Activated T-cell treated with anti-CD3 and anti-CD28 coated beads, Interleukin-2, amount 50 U/mL, for 72 hours (primary cell): ENCODE measurements at places on chromosomes 11 and 22. TPM values are rescaled to one million over a fixed set of nuclear protein-coding genes. Genes with fewer than 3 reads are reported as not detected.

YPEL1 gene
- 4.4 TPM for total RNA-seq

- no peak for DNase-seq
These were observed 1.9 kb downstream of the HTR3B start for GRCh38 chr11:113906516-113906915.

CD3G gene
- 125 TPM for total RNA-seq

- no peak for DNase-seq
These were observed 22.6 kb downstream of the RPL27A start for GRCh38 chr11:8705146-8705545.

DNA sequence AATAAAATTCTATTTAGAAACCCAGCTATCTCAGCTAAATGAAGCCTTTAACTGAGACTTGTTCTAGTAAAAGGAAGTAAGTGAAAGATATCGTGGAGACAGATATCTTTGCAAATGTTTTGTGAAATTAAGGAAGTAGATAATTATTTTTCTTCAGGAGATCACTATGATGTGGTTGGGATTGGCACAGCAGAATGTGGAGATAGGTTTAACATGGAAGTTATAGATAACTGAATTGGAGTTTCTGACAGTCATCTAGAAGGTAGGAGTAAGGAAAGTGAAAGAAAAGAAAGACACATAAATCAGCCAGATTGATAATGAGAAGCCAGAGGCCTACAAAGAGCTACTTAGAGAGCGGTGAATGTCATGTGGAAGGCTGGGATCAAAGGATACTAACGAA lies 4.7 kb upstream of the CASP5 start:
- no peak for DNase-seq

DNA sequence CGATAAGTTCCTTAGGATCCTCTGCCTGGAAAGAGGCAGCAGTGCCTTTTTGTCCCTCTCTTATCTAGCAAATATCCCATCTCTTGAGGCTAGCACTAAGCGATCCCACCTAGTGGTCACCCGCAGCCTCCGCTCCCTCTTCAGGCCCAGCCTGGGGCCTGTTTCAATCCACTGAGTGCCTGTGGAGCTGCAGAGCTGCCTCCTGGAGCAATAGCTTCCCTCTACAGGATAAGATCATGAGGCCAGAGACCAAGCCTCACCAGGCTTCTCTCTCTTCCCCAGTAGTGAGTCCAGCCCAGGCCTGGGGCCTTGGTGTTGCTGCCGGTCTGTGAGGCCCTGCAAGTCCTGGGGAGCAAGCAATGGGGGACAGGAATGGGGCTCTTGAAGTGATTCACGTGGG lies 65.8 kb downstream of the SLC22A12 start:
- no peak for DNase-seq

DNA sequence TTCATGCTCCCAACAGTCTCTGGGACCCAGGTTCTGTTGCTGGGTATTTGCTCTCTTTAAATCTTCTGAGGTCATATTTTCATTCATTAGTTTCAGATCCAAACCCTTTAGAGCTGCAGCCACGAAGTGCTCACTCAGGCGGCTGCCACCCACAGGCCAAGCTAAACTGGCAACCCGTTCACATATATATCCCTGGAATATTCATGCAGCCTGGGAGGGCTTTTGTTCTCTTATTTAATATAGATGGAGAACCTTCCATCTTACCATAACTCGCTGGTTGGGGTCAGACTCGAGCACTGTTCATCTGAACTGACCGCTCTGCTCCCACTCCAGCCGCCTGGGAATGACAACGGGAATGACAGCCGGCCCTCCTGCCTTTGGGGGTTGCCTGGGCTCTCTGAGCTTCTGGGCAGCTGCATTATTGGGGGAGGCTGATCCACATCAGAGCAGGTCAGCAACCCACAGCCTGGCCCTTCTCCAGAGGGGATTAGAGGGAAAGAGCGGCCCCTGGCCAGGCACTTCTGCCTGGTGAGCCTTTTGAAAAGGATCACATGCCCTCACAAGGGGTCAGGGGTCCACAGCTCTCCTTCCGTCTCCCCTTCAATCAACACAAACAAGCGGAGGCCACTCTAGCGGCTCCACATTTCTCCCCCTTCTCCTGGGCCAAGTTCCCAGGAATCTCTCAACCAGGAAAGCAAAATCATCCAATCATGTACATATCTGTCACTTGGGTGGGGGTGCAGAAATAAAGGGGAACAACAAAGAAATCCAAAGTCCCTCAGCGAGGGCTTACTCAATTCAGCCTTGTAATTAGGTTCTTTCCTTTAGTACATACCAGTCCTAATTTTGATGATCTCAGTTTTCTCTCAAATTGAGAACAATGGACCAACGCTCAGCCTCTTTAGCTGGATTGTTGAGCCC lies 11.8 kb downstream of the TMEM184B start:
- no peak for DNase-seq

- DNase-seq: no peak
These were observed 131.4 kb upstream of the UBASH3B start for GRCh38 chr11:122523846-122524805.

DKK3 gene
- total RNA-seq: not detected

GRCh38 chr22:27295040-27295439 lies 506.5 kb downstream of the MN1 start:
- DNase-seq: no peak

MYO7A gene
- 0.29 TPM for total RNA-seq

BAIAP2L2 gene
- total RNA-seq: 1.4 TPM

GRCh38 chr11:1746956-1747752 lies 3.2 kb downstream of the IFITM10 start:
- DNase-seq: no peak

DNA sequence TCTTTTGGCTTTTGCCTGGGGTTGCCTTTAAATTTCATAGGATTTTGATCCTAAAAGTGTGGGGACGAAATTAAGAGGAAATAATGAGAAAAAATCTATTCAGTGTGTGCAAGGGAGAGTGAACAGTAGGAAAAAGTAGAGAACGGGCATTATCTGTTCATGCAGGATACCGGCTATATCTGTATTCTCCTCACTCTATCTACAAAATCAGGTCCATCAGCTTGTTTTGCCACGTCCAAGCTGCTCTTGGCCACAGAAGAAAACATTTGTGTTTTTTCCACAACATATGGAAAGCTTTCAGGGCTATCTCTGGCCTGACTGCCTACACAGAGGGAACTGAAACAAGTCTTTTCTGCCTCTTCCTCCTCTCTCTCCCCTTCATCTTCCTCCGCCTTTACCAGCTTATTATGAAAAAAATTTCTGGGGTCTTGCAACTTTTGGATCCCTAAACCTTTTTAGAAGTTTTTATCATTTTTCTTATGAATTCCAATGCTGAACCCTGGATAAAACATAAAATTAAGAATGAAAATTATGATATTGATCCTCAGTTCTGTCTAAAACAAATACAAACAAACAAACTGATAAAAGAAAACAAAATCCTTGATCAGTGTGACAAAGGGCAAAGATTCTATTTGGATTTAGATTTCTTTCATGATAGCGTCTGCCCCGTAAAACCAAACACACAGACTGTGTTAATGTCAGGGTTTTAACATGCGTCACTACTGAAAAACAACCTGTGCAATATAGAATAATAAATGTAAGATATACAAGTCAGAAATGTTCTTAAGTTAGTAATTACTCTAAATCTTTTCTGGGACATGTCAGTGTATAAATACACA lies 219.7 kb downstream of the CNTN5 start:
- DNase-seq: no peak

DNA sequence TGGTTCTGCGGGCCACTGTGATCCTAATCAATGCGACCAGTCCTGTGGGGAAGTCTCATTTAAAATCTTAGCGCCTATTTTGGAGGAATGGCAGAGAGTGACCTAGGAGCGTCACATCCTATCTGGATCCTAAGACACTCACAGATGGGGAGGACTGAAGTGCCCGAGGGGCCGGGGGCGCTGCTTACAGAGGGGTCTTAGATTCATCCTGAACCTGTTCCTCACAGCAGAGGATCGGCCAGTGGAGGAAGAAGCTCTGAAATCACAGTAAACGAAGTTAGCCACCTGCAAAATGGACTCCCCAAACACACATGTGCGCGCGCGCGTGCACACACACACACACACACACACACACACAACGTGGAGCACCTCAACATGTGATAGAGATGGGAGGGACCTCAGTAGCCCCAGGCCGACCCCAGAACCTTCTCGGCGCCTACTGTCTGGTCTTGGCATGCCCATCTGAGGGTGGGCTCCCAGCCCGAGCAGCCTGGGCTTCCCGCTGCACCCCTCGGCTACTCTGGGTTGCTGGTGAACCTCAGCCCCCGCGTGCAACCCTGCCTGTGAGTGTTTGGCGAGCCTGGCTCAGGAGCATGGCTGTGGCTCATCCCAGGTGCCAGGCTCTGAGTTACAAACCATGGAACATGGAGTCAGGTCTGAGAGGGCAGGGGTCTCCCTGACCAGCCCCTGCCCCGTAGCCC lies 613.3 kb downstream of the TBC1D22A start:
- DNase-seq: no peak

DNA sequence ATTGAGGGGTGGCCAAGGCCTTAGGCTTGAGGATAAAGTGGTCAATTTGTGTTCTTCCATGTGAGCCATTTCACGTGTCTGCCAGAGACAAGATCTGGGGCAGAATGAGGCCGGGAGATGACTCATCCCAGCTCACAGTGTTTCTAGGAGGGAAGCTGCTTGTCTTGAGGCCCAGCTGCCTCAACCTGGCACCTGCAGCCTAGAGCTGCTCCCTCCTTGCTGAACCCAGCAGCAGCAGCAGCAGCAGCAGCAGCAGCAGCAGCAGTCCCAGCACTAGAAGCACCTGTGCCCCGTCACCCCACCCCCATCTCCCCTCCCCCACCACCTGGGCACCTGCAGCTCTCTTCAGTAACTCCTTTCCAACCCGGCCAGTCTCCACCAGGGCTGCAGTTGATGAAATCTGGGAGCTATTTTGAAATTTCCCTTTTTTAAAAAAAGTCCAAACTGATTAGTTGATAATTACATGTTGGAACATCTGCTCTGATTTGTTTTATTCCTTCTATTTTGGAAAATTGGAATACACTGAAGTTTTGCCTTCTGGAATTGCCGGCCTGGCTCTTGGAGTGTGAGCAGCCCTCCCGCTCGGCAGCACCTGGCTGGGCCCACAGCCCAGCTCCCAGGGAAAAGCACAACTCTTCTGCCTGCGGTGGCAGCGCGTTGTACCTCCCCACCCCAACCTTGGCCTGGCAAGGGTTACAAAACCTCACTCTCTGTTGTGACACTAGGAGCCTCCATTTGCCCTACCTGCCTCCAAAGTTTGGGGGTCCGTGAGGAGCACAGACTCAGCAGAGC lies 143.5 kb downstream of the NXPE2 start:
- no peak for DNase-seq

DNA sequence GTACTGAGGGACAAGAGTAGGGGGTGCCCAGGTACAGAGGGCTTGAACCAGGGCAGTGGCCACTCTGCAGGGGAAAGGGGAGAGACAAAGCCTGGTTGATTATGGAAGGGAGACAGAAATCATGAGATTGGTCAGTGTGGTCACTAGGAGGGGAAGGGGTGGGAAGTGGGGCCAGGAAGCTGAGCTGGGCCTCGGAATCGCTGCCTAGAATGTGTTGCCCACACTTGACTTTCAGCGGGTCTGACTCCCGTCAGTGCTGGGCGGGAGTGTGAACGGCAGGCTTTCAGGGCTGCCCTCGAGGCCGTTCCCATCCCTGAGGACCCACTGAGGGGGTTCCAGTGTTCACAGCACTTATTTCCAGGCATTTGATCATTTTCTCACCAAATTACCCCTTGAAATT lies 5.9 kb downstream of the DAGLA start:
- no peak for DNase-seq

- DNase-seq: no peak
These were observed 7.4 kb upstream of the CREBZF start for GRCh38 chr11:85672105-85672902.

GRCh38 chr11:396511-396947 lies 2.5 kb downstream of the PKP3 start:
- DNase-seq: peak; percentile 34

DNA sequence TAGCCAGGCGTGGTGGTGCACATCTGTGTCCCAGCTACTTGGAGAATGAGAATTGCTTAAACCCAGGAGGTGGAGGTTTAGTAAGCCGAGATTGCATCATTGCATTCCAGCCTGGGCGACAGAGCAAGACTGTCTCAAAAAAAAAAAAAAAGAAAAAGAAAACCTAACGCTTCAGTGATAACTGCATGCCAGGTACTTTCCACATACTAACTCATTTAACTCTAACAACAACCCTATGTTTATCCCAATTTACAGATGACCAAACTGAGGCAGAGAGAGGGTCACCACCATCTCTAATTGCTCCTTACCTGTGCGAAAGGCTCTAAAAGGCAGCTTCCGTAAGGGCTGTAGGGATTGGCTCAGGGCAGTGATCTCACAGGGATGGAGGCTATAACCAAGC lies 11.6 kb downstream of the PISD start:
- no peak for DNase-seq

DNA sequence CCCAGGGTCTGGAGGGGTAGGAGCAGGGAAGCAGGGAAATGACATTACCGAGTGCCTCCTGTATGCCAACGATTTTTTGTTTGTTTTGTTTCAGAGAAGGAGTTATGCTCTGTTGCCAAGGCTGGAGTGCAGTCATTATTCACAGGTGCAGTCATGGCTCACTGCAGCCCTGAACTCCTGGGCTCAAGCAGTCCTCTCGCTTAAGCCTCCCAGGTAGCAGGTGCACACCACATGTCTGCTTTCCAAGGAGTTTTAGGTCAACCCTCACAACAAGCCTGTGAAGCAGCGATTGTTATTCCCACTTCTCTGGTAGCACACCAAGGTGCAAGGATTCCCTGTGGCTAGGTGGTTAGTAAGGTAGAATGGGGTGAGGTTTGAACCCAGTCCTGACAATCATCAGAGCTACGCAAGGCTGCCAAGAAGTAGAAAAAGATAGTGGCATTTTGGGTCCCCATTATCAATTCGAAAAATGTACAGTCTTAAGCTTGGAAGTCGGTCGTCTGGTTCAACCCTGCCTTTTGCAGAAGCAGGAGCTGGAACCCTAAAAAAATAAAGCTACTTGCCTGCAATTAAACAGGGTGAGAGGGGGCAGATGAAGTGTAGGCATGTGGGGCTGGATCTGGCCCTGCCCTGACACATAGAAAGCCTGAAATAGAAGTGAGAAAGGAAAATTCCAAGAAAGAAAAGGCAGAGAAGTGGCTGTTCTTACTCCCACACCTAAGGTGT lies 9.1 kb downstream of the UCP3 start:
- no peak for DNase-seq

LIPT2 gene
- 4.3 TPM for total RNA-seq

DNA sequence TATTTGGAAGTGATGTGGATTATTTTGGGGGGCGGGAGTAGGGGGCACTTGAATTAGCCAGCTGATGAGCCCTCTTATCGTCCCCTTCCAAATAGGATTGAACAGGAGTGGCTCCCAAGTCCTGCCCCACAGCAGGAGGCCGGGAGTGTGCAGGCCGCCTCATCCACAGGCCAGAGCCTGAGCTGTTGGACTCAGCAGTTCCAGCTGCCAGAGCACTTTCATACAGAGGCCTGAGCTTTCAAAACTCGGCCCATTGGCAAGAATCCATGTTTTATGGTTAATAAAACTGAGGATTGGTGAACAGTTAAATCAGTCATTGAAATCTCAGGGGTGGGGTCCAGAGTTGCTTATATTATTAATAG lies 9.6 kb downstream of the FAM118A start:
- DNase-seq: no peak

DNA sequence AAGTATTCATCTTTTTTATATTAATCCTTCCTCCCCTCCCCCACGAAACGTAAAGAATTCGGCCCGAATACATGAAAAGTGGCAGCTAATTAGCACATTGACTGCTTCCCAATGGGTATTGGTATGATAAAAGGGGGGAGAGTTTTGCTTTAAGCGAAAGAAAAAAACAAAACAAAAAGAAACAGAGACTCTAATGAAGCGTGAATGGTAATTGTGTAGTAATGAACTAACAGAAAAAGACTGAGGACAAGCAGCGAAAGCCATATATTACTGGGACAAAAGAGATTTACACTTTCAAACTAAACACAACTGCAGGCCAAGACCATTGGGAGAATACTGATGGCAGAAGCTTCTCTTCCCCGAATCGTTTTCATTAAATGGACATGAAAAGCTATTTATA lies 2.5 kb downstream of the DBX1 start:
- no peak for DNase-seq
